ENCODE measurements at places on chromosomes 7 and 10.

- H3K36me3 ChIP-seq: no peaks in the 10 kb centered on the region
- DNase-seq: peak; percentile 86
- H3K4me1 ChIP-seq: peaks cover 21% of the 10 kb centered on the region
- H3K4me3 ChIP-seq: no peak overlapping the region
- peak overlapping the region; percentile 77 for H3K27ac ChIP-seq
Measured at GRCh38 chr10:75042292-75042974, 69.0 kb upstream of the SAMD8 start.

DNA sequence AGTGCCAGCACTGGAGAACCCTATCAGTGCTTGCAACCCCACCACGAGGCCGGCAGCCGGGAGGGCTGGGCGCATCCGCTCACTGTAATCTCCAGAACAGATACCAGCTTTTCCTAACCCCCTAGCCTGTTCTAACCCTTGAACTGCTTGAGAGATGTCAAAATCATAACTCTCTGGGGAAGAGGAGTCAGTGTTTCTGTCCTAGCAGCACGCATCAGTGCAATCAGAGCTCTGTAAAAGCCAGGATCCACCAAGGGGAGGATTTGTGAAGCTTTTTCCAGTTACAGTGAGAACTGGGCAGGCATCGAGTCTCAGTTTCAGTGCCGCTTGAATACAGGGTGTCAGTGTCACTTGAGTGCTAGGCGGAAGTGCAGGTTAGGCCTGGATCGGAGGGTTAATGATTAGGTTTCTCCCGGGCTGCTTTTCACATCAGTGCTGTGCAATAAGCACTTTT lies 104.5 kb upstream of the INSYN2A start:
- H3K27ac ChIP-seq: no peak overlapping the region
- H3K4me1 ChIP-seq: peaks cover 11% of the 10 kb centered on the region
- no peak overlapping the region for H3K4me3 ChIP-seq
- H3K27me3 ChIP-seq: peaks cover 3% of the 10 kb centered on the region

GRCh38 chr10:96299383-96299782 lies 4.9 kb upstream of the DNTT start:
- no peak overlapping the region for H3K4me3 ChIP-seq
- no peaks in the 10 kb centered on the region for H3K36me3 ChIP-seq

DNA sequence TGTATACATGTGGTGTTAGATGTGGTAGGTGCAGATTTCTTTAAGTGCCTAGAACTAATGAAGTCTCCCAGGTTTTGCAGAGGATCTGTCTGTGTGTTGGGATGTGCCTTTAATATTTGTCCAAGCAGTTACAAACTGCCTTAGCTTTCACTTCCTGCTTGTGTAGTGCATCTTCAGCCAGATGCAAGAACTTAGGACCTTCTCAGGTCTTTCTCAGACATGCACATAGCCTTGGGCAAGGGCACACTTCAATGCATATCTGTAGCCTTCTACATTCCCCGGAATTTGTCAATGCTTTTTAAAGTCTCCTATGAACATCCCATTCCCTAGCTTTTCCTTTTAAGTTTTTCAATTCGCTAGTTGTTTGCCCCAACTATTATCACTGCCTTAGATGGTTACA lies 47.2 kb upstream of the SLC39A12 start:
- H3K27me3 ChIP-seq: 0 out of 2 replicates have a peak, but pooled peaks cover 6% of the 10 kb centered on the region
- H3K4me1 ChIP-seq: peaks cover 12% of the 10 kb centered on the region
- no peak for DNase-seq
- H3K27ac ChIP-seq: no peak overlapping the region
- H3K4me3 ChIP-seq: no peak overlapping the region

GRCh38 chr10:77837248-77837924 lies 89.2 kb downstream of the DLG5 start:
- peaks cover 18% of the 10 kb centered on the region for H3K4me1 ChIP-seq
- no peak overlapping the region for H3K4me3 ChIP-seq
- H3K36me3 ChIP-seq: peaks cover 15% of the 10 kb centered on the region
- no peaks in the 10 kb centered on the region for H3K27me3 ChIP-seq
- DNase-seq: peak; percentile 48
- peak overlapping the region; percentile 13 for H3K27ac ChIP-seq

- DNase-seq: no peak
- no peak overlapping the region for H3K4me3 ChIP-seq
- peaks cover 13% of the 10 kb centered on the region for H3K36me3 ChIP-seq
Measured at GRCh38 chr10:72334196-72334824, 20.4 kb downstream of the DNAJB12 start.

GRCh38 chr10:97081621-97082235 lies 104.0 kb downstream of the SLIT1 start:
- peaks cover 32% of the 10 kb centered on the region for H3K27me3 ChIP-seq
- no peak overlapping the region for H3K4me3 ChIP-seq
- no peaks in the 10 kb centered on the region for H3K4me1 ChIP-seq

GRCh38 chr7:45701701-45702510 lies 127.7 kb downstream of the ADCY1 start:
- H3K4me1 ChIP-seq: peaks cover 10% of the 10 kb centered on the region
- H3K36me3 ChIP-seq: no peaks in the 10 kb centered on the region
- no peak overlapping the region for H3K27ac ChIP-seq
- no peak for DNase-seq
- peaks cover 24% of the 10 kb centered on the region for H3K27me3 ChIP-seq
- no peak overlapping the region for H3K4me3 ChIP-seq

DNA sequence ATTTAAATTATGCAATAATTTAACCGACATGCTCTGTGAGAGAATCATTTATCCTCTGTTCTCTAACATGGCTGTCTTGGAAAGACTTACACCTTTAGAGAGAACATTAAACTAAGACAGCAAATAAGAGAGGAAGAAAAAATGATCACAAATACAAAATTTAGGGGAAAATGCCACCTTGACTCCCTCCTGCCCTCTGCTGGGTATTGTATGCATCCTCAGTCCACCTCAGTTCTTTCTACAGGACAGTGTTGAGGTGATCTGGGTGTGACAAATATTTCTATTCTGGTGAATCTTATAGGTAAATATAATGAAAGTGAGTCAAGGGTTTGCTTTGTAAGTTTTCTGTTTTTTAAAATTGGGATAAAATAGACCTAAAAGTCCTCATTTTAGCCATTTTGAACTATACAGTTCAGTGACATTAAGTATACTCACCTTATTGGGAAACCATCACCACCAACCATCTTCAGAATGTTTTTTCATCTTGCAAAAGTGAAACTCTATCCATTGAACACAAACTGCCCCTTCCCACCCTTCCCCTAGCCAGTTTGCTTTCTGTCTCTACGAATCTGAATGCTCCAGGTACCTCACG lies 61.5 kb upstream of the ELMO1 start:
- no peak overlapping the region for H3K27ac ChIP-seq
- no peak for DNase-seq
- no peaks in the 10 kb centered on the region for H3K36me3 ChIP-seq
- H3K4me1 ChIP-seq: no peaks in the 10 kb centered on the region
- H3K27me3 ChIP-seq: no peaks in the 10 kb centered on the region

GRCh38 chr10:45495438-45496152 lies 121.6 kb downstream of the ALOX5 start:
- no peak overlapping the region for H3K4me3 ChIP-seq
- H3K4me1 ChIP-seq: no peaks in the 10 kb centered on the region
- H3K36me3 ChIP-seq: 0 out of 2 replicates have a peak, but pooled peaks cover 8% of the 10 kb centered on the region
- H3K27me3 ChIP-seq: no peaks in the 10 kb centered on the region
- DNase-seq: peak; percentile 18
- no peak overlapping the region for H3K27ac ChIP-seq

GRCh38 chr10:6002809-6003510 lies 25.6 kb upstream of the IL15RA start:
- H3K4me3 ChIP-seq: no peak overlapping the region
- H3K4me1 ChIP-seq: no peaks in the 10 kb centered on the region
- H3K36me3 ChIP-seq: no peaks in the 10 kb centered on the region

GRCh38 chr10:89348481-89348880 lies 20.7 kb downstream of the IFIT3 start:
- H3K27me3 ChIP-seq: no peaks in the 10 kb centered on the region
- H3K4me3 ChIP-seq: no peak overlapping the region
- DNase-seq: no peak
- peaks cover 56% of the 10 kb centered on the region for H3K4me1 ChIP-seq
- H3K27ac ChIP-seq: no peak overlapping the region
- peaks cover 4% of the 10 kb centered on the region for H3K36me3 ChIP-seq

DNA sequence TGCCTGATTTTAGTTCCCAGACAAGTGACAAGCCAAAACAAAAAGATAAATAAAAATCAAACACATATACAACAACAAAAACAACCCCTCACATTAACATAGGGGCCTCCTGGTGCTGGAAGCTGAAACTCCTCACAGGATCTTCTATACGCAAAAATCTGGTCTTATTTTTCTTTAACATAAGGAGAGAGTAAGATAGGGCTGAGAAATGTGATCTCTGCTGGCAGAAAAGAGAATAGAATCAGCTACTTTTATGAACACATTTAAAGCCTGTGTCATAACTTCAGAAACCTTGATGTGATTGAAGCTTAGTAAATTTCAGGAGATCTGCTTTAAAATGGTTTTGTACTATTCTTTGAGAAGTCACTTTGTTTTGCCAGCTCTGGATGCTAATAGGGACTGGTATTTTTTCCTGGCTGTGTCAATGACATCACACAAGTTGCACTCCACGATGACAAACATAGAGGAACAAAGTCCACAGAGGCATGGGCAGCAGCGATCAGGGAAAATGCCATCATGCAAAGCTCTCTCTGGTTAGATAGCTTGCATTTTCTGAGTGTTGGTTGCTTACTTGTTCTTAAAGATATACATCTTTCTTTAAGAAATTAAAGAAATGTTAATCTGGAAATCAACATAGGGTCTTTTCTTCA lies 176.6 kb upstream of the SP4 start:
- H3K27me3 ChIP-seq: peaks cover 8% of the 10 kb centered on the region
- H3K4me3 ChIP-seq: no peak overlapping the region
- no peaks in the 10 kb centered on the region for H3K36me3 ChIP-seq
- H3K27ac ChIP-seq: no peak overlapping the region
- DNase-seq: no peak
- no peaks in the 10 kb centered on the region for H3K4me1 ChIP-seq

DNA sequence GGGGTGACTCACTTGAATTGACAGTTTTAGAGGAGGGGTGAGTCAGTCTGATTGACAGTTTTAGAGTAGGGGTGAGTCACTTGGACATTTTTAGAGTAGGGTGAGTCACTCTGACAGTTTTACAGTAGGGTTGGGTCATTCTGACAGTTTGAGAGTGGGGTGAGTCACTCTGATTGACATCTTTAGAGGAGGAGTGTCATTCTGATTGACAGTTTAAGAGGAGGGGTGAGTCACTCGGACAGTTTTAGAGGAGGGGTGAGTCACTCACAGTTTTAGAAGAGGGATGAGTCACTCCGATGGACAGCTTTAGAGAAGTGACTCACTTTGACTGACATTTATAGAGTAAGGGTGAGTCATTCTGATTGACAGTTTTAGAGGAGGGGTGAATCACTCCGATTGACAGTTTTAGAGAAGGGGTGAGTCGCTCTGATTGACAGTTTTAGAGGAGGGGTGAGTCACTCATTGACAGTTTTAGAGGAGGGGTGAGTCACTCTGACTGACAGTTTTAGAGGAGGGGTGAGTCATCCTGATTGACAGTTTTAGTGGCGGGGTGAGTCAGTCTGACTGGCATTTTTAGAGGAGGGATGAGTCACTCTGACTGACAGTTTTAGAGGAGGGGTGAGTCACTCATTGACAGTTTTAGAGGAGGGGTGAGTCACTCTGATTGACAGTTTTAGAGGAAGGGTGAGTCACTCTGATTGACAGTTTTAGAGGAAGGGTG lies 595.9 kb downstream of the DNAJB6 start:
- DNase-seq: peak; percentile 3
- H3K36me3 ChIP-seq: peaks cover 29% of the 10 kb centered on the region
- peak overlapping the region; percentile 40 for H3K27ac ChIP-seq
- H3K4me3 ChIP-seq: no peak overlapping the region

DNA sequence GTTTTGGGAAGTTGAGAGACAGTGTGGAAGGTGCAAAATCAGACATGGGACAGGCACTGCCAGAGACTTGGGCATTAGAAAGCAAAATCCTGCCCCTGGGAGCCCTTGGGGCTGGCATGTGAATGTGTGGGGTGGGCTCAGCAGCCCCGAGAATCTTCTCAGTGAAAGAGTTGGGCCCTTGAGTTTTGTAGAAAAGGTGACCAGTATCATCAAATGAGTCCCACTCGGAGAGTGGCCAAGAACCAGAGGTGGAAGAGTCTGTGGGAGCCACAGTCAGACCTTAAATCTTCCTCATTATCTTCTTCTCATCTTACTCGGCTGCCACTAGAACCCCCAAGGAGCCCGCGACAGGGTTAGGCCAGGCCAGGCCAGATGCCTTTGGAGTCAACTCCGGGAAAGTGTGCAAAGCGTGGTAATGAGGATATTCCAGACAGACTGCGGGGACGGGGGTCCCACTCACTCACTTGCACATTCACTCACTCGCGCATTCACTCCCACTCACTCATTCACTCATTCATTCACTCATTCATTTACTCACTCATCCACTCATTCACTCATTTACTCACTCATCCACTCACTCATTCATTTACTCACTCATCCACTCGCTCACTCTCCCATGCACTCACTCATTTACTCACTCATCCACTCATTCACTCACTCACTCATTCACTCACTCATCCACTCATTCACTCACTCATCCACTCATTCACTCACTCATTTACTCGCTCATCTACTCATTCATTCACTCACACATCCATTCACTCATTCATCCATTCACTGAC lies 74.9 kb downstream of the CARD11 start:
- no peak overlapping the region for H3K4me3 ChIP-seq
- H3K27me3 ChIP-seq: peaks cover 2% of the 10 kb centered on the region
- no peaks in the 10 kb centered on the region for H3K4me1 ChIP-seq
- DNase-seq: no peak

GRCh38 chr10:90213346-90213745 lies 512.0 kb downstream of the KIF20B start:
- H3K27me3 ChIP-seq: no peaks in the 10 kb centered on the region
- H3K27ac ChIP-seq: no peak overlapping the region
- H3K36me3 ChIP-seq: no peaks in the 10 kb centered on the region
- no peak overlapping the region for H3K4me3 ChIP-seq
- no peaks in the 10 kb centered on the region for H3K4me1 ChIP-seq

GRCh38 chr7:94288096-94288495 lies 106.6 kb upstream of the COL1A2 start:
- no peak for DNase-seq
- no peak overlapping the region for H3K27ac ChIP-seq
- H3K4me3 ChIP-seq: no peak overlapping the region
- H3K4me1 ChIP-seq: peaks cover 35% of the 10 kb centered on the region
- peaks cover 6% of the 10 kb centered on the region for H3K27me3 ChIP-seq
- no peaks in the 10 kb centered on the region for H3K36me3 ChIP-seq

GRCh38 chr7:37417107-37417474 lies 31.6 kb downstream of the ELMO1 start:
- no peaks in the 10 kb centered on the region for H3K27me3 ChIP-seq
- H3K27ac ChIP-seq: no peak overlapping the region
- no peaks in the 10 kb centered on the region for H3K4me1 ChIP-seq
- DNase-seq: no peak

- H3K36me3 ChIP-seq: no peaks in the 10 kb centered on the region
- peaks cover 20% of the 10 kb centered on the region for H3K4me1 ChIP-seq
- H3K27ac ChIP-seq: no peak overlapping the region
- DNase-seq: no peak
Measured at GRCh38 chr7:134422638-134423037, 36.3 kb downstream of the AKR1B1 start.

GRCh38 chr7:4139656-4140625 lies 542.2 kb upstream of the FOXK1 start:
- H3K27ac ChIP-seq: no peak overlapping the region
- DNase-seq: no peak
- H3K27me3 ChIP-seq: peaks cover 4% of the 10 kb centered on the region
- no peaks in the 10 kb centered on the region for H3K4me1 ChIP-seq

GRCh38 chr7:136064627-136065237 lies 87.6 kb upstream of the MTPN start:
- H3K27me3 ChIP-seq: peaks cover 3% of the 10 kb centered on the region
- no peaks in the 10 kb centered on the region for H3K4me1 ChIP-seq
- DNase-seq: no peak
- H3K4me3 ChIP-seq: no peak overlapping the region
- no peak overlapping the region for H3K27ac ChIP-seq
- no peaks in the 10 kb centered on the region for H3K36me3 ChIP-seq

All from HFFc6 (cell line).